Activated naive CD4-positive, alpha-beta T cell treated with anti-CD3 and anti-CD28 coated beads, Interleukin-2, amount 10 ng/mL, durations not matched to agents 7 days and 5 days (primary cell): ENCODE measurements at places on chromosomes 13 and 19.

DNA sequence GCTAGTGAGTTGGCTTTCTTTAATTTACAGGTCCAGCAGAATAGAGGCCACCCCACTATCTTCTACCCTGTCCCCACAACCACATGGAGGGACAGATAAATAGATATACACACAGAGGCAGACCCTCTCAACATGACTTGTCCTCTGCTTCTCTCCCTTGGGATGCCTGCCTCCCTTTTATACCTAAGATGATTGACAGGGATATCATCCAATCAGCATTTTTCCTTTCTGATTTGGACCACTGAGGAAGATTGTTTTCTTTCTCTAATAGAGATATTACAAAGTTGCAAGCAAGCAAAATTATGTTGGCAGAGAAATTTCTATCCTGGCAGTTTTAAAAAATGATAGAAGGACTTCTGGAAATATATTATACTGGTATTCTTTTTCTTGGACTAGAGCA is 35.8 kb downstream of the STOML3 start:
- DNase-seq = no peak
- H3K27ac ChIP-seq = no peak overlapping the region
- no peaks in the 10 kb centered on the region for H3K36me3 ChIP-seq
- H3K4me3 ChIP-seq = no peak overlapping the region

DNA sequence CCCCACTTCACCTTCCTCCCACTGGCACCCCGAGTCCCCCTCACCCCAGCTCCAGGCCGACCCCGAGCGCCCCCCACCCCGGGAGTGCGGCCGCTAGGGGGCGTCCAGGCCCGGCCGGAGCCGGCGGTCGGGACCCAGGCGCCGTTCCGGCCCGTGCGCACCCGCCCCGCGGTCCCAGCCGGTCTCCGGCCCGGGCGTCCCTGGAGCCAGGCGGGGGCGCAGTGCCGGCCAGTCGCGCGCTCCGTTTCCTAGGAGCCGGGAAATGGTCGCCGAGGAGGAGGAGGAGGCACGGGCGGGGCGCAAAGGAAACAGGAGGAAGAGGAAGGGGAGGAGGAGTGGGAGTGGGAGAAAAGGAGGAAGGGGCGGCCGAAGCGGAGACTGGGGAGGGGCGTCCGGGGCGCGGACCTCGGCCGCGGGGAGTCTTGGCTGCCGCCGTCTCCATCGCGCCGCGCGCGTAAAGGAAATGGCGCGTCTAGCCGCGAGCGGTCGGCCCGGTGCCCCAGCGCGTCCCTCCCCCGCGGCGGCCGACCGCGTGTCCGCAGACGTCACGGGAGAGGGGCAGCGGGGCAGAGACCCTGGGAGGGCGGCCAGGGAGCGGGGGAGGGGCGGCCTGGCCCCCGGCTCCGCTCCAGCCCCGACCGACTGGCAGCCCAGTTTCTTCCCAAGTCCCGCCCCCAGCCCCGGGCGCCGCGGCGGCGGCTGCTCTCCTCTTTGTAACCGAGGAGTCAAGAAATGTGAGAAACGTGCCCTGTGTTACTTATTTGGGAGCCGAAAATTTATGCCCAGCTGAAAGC is 1.1 kb upstream of the KCTD15 start:
- H3K27ac ChIP-seq = no peak overlapping the region
- peak; percentile 48 for DNase-seq
- peaks cover 91% of the 10 kb centered on the region for H3K27me3 ChIP-seq

DNA sequence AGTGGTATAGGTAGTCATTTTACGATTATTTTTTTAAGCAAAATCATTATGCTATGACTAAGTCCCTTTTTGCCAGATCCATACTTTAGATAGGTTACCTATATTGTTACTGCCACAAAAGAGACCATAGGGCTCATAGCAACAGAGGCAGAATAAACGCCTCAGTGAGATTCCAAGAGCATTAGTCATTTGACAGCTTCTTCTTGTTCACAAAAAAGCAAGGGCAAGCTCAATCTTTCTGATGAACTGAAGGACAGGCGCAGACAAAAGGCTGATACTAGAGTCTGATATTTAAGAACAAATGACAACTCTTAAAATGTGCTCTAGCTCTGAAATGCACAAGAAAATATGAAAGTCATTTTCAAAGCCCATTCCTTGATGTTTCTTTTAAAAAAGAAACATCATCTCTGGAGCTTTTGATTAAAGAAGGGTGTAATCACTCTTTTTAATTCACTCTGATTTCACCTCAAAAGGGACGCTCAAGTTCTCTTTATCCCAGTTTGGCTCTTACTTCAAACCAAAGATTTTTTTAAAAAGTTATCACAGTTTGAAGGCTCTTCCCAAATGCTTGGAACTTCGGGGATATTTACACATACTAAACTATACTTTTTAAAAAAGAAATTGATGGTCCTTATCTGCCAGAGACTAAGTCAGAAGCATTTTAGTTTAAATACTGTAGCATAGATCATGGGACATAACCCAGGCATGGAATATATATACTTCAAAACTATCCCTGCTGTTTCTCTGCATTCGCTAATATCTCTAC is 187.2 kb downstream of the EFNB2 start:
- H3K27me3 ChIP-seq = peaks cover 15% of the 10 kb centered on the region
- no peaks in the 10 kb centered on the region for H3K36me3 ChIP-seq
- H3K4me3 ChIP-seq = no peak overlapping the region
- no peaks in the 10 kb centered on the region for H3K4me1 ChIP-seq
- no peak for DNase-seq

DNA sequence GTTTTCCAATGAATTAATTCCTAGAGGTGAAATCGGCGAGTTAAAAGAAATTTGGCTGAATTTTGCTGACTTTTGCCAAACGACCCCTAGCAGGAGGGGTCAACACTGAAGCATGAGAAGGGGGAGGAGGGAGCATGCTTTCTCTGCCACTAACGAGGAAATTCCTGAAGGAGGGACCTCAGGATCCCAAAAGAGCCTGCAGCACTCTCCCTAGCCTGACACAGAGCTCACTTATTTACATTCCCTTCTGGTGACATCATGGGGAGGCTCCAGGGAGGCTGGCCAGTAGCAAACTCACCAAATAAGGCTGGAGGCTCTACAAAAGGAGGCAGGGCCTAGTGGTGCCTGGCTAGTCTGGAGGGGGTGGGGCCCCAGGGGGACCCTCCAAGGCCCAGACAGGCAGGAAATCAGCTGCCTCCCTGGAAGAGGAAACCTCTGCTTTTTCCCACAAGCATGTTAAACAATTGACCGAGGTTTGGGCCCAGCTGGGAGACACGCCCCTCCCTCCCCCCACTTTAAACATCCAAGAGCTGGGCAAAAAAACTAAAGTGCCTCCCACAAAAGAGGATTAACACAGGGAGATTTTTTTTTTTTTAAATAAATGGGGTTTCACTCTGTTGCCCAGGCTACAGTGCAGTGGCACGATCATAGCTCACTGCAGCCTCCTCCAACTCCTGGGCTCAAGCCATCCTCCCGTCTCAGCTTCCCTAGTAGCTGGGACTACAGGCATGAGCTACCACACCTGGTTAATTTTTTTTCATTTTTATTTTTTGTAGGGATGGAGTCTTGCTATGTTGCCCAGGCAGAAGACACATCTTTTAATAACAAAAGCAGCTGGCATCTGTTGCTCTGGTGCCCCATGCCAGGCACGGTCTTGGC is 2.1 kb downstream of the DAPK3 start:
- H3K4me1 ChIP-seq = peaks cover 29% of the 10 kb centered on the region
- H3K27me3 ChIP-seq = no peaks in the 10 kb centered on the region
- H3K4me3 ChIP-seq = peak overlapping the region; percentile 23
- peaks cover 21% of the 10 kb centered on the region for H3K36me3 ChIP-seq

GRCh38 chr13:23558675-23559536 is 11.3 kb upstream of the TNFRSF19 start:
- H3K36me3 ChIP-seq = no peaks in the 10 kb centered on the region
- H3K4me3 ChIP-seq = no peak overlapping the region
- H3K4me1 ChIP-seq = no peaks in the 10 kb centered on the region
- no peaks in the 10 kb centered on the region for H3K27me3 ChIP-seq
- DNase-seq = no peak
- H3K27ac ChIP-seq = no peak overlapping the region

- H3K4me3 ChIP-seq = no peak overlapping the region
- no peak overlapping the region for H3K27ac ChIP-seq
- peaks cover 22% of the 10 kb centered on the region for H3K27me3 ChIP-seq
- no peak for DNase-seq
- no peaks in the 10 kb centered on the region for H3K36me3 ChIP-seq
- peaks cover 7% of the 10 kb centered on the region for H3K4me1 ChIP-seq
These were observed 71.2 kb upstream of the GTF3A start for GRCh38 chr13:27353166-27353583.

DNA sequence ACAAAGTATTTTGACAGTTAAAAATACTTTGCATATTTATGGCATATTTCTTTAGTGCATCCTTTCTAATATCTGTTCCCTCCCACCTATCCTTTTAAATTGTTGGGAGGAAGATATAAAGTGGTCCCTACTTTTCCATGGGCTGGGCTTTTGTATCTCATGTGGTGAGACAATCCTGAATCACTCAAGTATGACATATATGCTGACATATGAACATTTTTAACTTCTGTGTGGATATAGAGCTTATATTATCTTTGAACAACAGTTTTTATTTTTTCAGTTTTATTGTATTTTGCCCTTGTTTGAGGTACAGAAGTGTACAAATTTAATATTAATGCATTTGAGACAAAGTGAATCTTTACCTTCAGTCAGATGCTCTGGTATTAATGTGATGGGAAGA is 3.4 kb downstream of the ZMYM2 start:
- H3K4me1 ChIP-seq = peaks cover 31% of the 10 kb centered on the region
- DNase-seq = no peak
- no peak overlapping the region for H3K4me3 ChIP-seq
- H3K36me3 ChIP-seq = peaks cover 21% of the 10 kb centered on the region
- H3K27me3 ChIP-seq = no peaks in the 10 kb centered on the region

DNA sequence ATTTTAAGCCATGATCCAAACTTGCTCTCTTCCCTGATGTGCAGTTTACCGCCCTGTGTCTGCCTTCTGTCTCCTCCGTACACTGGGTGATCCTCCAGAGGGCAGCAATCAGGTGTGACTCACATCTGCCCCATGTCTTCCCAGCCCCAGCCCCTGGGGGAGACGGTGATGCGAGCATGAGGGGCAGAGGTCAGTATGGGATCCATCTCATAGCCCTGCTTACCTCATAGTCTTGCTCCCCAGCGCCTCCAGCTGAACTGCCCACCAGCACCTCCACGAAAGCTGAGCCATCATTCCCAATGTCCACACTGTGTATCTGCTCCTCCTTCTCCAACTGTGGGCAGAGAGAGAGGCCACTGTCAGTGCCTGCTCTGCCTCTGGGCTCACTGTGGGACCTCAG is 14.6 kb downstream of the XRCC1 start:
- no peaks in the 10 kb centered on the region for H3K27me3 ChIP-seq
- peak overlapping the region; percentile 99 for H3K27ac ChIP-seq
- DNase-seq = no peak
- H3K4me3 ChIP-seq = no peak overlapping the region
- peaks cover 42% of the 10 kb centered on the region for H3K36me3 ChIP-seq
- H3K4me1 ChIP-seq = peaks cover 46% of the 10 kb centered on the region

DNA sequence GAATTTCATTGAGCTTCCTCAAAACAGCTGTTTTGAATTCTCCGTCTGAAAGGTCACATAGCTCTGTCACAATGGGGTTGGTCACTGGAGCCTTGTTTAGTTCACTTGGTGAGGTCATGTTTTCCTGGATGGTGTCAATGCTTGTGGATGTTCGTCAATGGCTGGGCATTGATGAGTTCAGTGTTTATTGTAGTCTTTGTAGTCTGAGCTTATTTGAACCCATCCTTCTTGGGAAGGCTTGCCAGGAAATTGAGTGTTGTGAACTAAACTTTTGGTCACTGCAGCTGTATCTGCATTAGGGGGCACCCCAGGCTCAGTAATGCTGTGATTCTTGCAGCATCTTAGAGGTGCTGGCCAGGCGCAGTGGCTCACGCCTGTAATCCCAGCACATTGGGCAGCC is 22.0 kb downstream of the BLOC1S3 start:
- peak; percentile 33 for DNase-seq
- H3K27me3 ChIP-seq = peaks cover 25% of the 10 kb centered on the region
- H3K36me3 ChIP-seq = no peaks in the 10 kb centered on the region
- H3K27ac ChIP-seq = no peak overlapping the region

GRCh38 chr13:39263531-39263930 is 225.3 kb downstream of the NHLRC3 start:
- H3K36me3 ChIP-seq = no peaks in the 10 kb centered on the region
- no peak overlapping the region for H3K4me3 ChIP-seq
- peaks cover 2% of the 10 kb centered on the region for H3K4me1 ChIP-seq
- DNase-seq = no peak
- H3K27ac ChIP-seq = no peak overlapping the region
- H3K27me3 ChIP-seq = peaks cover 8% of the 10 kb centered on the region

DNA sequence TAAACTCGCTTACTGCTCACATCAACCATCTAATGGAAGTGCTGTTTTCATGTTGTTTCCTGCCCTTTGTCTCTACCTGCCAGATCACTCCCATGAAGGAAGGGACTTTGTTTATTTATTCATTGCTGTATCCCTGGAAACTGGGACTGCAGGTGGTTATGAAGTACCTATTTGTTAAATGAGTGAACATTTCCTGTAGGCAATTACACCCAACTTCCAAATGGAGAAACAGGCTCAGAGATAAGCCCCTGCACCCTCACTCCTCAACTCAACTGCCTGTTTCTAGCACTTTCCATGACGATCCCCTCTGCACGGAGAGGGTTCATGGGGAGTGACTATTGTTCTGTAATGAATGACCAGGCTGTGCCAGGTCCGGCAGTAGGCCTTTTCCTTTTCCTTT is 1.9 kb upstream of the SELENOW start:
- peaks cover 5% of the 10 kb centered on the region for H3K36me3 ChIP-seq
- no peak overlapping the region for H3K27ac ChIP-seq
- H3K4me1 ChIP-seq = peaks cover 31% of the 10 kb centered on the region
- DNase-seq = no peak
- H3K27me3 ChIP-seq = peaks cover 7% of the 10 kb centered on the region

DNA sequence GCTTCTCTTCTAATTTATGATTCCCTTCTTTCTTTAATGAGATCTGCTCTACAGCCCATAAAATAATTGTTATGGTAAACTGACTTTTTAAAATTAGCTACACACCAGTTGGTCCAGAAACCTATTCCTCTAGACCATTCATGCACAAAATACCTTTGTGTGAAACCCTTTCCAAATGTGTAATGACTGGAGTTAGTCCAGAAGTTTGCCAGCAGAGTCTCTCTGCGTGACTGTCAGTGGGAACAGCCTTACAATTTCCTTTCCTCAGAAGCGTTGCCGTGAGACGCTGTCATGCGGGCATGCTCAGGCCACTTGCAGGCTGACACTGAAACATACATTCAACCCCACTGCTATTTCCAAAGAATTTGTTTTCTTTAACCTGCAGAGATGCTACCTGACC is 965.2 kb downstream of the PCDH9 start:
- no peaks in the 10 kb centered on the region for H3K27me3 ChIP-seq
- H3K27ac ChIP-seq = no peak overlapping the region
- no peak for DNase-seq
- H3K4me1 ChIP-seq = no peaks in the 10 kb centered on the region

- peaks cover 29% of the 10 kb centered on the region for H3K36me3 ChIP-seq
- no peak overlapping the region for H3K4me3 ChIP-seq
- H3K4me1 ChIP-seq = peaks cover 12% of the 10 kb centered on the region
- no peaks in the 10 kb centered on the region for H3K27me3 ChIP-seq
- no peak overlapping the region for H3K27ac ChIP-seq
These were observed 1.9 kb upstream of the YJEFN3 start for GRCh38 chr19:19526581-19527370.

- H3K27me3 ChIP-seq = no peaks in the 10 kb centered on the region
- no peaks in the 10 kb centered on the region for H3K36me3 ChIP-seq
- H3K4me1 ChIP-seq = no peaks in the 10 kb centered on the region
- H3K4me3 ChIP-seq = no peak overlapping the region
These were observed 405.6 kb downstream of the NDFIP2 start for GRCh38 chr13:79886601-79887000.
